Posterior cingulate gyrus (tissue), 11 donors: ENCODE measurements at places on chromosomes 7 and 10.

DNA sequence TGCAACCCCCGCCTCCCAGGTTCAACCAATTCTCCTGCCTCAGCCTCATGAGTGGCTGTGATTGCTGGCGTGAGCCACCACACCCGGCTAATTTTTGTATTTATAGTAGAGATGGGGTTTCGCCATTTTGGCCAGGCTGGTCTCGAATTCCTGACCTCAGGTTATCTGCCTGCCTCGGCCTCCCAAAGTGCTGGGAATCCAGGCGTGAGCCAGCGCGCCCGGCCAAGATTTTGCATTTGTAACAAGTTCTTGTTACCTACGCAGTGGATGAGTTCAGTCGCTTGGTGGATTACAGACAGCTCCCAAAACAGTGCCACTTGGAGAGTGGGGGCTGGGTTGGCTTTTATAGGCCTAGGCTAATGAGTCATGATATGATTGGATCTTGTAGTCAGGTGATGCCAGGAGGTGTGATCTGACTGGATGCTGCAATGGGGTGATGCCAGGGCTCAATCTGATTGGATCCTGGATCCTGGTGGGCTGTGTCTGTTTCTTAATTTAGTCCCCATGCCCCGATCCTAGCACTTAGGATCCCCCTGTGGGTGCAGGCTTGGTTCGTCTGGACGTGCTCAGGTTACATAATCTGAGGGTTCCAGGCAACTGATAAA is 20.3 kb downstream of the SBDS start:
- DNase-seq = no peak

DNA sequence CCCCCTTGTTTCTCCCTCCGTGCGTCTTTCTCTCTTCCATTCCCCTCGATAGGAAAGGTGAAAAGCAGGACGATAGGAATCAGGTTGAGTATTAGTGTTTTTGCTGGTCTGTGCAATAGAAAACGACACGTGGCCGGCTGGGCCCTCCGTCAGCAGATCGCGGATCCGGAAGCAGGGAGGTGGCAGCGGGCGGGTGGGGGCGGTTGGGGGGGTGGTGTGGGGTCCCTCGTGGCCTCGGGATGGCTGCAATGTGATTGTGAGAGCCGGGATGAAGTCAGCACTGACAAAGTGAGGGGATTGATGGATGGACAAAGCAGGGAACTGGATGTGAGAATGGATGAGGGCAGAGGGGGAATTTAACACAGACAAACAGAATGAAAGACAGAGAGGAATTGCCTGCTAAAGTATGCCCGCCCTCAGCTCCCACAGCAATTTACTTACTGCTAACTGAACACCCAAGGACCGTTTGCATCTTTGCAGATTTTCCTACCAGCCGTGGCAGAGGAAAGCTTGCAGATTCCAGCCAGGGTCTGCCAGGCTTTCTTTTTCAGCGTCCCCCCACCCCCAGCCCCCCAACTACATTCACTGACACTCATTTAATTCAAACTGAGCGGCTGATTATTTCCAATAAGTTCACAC is 280.9 kb downstream of the LRMDA start:
- DNase-seq = peak; percentile 30

GRCh38 chr7:16462431-16462889 is 3.1 kb downstream of the SOSTDC1 start:
- DNase-seq = no peak

DNA sequence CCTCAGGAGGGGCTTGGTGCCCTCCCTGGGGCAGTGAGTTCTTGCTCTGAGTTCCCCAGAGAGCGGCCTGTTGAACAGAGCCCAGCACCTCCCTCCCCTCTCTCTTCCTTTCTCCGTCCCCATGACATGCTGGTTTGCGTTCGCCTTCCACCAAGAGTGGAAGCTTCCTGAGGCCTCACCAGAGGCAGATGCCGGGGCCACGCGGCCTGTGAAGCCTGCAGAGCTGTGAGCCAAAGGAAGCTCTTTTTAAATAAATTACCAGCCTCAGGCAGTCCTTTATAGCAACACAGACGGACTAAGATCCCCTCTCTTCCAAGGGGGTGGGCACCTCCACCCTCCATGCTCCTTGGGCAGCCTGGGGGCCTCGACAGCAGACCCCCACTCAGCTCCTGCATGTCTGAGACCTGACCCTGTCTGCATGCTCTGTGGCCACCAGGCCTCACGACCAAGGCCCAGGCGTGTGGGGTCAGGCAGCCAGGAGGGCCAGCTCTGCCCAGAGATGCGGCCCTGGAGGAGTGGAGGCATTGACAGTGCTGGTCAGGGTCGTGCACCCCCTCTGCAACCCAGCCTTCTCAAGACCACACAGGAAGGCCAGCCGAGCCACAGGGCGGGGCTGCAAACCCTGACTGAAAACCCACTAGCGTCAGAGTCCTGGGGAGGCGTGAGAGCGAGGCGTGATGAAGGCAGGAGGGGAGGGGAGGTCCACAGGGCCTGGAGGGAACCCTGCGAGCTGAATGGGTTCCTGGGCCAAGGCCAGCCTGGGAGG is 54.6 kb upstream of the ADGRA1 start:
- DNase-seq = no peak

DNA sequence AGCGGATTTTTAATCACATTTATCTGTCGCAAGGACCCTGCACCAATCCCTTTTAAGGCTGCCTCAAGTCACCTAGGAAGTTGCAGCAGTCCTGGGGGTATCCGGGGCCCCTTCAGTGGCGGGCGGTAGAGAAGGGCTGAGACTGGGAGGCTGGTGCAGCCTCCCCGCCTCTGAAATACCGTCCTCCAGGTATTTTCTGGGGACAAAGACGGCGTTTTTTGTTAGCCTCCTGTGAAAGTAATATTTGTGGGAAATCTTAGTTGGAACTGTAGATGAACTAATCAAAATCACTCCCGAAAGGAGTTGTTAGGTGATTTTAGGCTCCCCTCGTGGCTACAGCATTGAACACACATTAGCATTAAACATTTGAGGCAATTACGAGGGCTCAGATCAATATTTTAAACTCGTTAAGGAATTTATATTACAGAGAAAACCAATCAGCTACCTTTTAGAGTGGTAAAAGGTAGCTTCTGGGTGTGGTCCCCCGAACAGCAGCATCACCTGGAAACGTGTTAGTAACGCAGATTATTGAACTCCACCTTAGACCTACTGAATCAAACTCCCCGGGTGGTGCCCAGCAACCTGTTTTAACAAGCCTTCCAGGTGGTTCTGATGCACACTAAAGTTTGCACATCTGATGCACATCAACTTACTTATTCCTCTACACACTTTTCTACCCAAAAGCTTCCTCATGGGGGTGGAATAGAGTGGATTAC is 530 bp upstream of the ANXA7 start:
- no peak for DNase-seq

GRCh38 chr7:107995184-107996071 is 7.5 kb downstream of the LAMB1 start:
- no peak for DNase-seq

DNA sequence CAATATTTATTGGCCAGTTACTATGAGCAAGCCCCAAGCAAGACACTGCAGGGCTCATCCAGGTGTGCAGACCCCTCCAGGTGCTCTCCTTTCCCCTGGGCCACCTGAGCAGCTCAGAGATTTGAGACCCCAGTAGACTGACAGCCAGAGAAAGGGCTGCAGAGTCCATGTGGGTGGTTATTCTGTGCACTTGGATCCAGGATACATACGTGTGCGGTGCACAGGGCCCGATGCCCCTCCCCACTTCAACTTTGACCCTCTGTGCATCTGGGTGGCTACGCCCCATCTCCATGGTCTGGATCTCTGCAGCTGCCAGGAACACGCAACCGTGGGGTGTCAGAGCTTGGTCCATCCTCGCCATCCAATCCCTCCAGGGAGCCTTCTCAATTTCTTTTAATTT is 72.9 kb downstream of the MKI67 start:
- DNase-seq = no peak

DNA sequence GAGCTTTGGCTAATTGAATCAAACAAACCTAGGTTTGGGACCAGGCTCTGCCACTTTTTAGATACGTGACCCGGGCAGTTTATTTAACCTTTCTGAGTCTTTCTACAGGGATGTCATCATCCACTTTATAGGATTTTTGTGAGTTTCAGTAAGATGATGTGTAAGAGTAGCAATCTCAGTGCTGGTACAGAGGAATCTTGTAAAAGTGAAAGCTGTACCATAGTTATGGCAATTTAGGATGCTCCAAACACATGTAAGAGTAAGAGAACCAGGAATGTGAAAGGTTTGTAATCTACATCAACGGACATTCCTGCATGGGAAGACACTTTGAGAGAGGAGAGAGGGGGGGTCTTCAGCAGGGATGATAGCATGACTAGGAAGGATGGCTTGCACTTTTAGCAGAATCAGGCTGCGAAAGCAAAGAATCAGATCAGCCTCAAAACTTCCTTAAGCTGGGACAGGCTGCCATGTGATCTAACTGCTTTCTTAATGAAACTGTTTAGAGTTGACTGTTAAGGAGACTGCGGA is 968 bp downstream of the NOLC1 start:
- DNase-seq = no peak

- DNase-seq = no peak
Measured at GRCh38 chr10:13351340-13351915, 3.3 kb upstream of the SEPHS1 start.

- DNase-seq = no peak
Measured at GRCh38 chr7:1810961-1811849, 141.1 kb downstream of the ELFN1 start.

DNA sequence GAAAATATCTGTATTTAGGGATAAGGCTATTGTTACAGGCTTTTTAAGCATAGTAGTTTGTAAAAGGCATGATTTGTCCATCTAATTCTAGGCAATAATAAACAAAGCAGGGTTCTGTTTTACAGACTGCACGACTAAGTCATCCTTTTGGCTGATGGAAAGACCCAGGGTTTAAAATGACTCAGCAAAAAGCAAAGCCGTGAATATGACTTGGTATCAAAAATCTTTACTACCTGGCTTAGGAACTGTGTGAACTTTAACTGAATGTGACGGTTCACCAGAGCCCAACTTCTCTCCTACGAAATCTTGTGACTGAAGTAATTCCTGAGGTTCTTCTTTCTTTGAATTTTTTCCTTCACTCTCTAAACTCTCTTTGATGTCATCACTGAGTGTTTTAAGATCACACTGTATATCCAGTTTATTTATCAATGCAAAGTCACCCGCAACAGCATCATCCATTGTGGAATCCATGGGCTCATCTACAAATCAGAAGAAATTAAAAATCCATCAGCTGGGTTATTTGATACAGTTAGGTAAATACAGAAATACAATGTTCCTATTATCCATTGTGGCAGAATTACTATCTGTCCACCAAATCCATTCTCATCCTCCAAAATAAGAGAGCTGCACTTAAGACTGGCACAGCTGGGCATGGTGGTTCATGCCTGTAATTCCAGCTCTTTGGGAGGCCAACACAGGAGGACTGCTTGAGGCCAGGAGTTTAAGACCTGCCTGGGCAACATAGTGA is 17.0 kb downstream of the ATE1 start:
- no peak for DNase-seq

DNA sequence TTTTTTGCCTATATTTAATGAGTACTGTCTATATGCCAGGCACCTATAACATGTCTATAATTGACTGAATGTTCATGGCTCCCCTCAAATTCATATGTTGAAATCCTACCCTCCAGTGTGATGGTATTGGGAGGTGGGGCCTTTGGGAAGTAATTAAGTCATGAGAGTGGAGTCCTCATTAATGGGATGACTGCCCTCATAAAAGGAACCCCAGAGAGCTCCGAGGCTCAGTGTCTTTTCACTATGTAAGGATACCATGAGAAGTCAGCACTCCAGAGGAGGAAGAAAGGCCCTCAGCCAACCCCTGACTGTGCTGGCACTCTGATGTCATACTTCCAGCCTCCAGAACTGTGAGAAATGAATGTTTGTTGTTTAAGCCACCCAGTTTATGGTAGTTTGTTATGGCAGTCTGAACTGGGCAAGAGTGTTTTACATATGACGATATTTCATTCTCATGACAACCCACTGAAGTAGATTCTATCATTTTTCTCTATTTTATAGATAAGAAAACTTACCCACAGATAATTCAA is 61.1 kb upstream of the PCGF5 start:
- DNase-seq = no peak

- no peak for DNase-seq
Measured at GRCh38 chr7:38518541-38518940, 112.6 kb downstream of the AMPH start.

GRCh38 chr7:50204581-50204980 is 99.9 kb upstream of the IKZF1 start:
- no peak for DNase-seq

- no peak for DNase-seq
Measured at GRCh38 chr7:3673524-3673923, 372.5 kb downstream of the SDK1 start.

DNA sequence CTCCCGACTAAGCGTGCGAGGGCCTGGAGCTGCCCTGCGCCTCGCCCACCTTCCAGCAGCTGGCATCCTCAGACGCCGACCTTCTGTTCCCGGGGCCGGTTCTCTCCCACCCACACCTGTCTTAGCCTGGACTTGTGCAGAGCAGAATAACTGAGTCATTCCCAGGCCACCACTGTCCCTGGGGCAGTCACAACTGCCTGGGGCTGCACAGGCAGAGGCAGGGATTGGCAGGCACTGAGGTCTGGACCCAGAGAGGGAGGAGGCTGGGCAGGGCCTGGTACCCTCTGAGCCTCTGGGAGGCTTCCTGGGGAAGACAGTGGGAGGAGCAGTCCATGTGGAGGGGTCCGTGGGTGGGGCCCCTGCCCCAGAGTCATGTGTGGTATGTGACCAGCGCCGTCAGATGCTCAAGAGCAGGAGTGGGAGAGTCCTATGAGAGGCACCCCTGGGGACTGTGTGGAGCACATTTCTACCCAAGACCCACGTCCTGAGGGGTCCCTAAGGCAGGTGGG is 74.3 kb downstream of the NKX6-2 start:
- no peak for DNase-seq

GRCh38 chr10:47374611-47375536 is 9.2 kb downstream of the ZNF488 start:
- DNase-seq = no peak

DNA sequence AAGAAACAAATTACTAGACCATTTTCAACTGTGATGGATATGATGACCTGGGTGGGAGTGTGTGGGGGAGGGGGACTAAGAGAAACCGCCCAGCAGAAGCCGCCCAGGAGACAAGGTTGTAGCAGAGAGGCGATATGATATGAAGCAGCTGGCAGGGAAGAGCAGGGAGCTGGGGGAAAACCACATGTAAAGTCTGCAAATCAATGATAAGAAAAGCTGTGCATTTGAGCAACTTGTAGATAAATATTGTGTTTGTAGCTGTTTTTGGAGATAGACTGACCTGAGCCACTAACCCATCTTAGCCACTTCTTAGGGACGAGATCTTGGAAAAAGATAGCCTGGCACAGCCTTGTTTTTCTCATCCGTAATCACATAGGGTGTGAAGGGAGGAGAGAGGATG is 252.6 kb downstream of the SEC23IP start:
- no peak for DNase-seq

DNA sequence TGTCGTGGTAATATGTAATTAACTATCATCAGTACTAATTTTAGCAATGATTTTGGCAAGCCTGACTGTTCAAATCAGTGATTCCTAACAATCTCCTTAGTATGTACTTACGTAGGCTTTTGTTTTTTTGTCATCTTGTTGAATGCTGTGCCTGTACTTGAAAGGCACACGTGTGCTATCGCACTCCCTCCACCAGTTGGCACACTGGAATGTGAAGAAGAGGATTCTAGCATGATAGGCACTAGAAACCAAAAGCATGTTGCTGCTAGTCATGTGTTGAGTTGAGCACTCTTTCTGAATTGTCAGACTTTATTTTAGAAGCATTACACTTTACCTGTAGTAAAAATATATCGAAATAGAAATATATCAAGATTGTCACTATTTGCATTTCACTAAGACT is 59.1 kb downstream of the TASOR2 start:
- DNase-seq = no peak

GRCh38 chr7:100185726-100186125 is 8.0 kb downstream of the STAG3 start:
- DNase-seq = no peak

GRCh38 chr10:78866731-78867554 is 201.8 kb upstream of the ZMIZ1 start:
- no peak for DNase-seq
